ENCODE measurements at places on chromosomes 16 and 17. TPM values are rescaled to one million over a fixed set of nuclear protein-coding genes. Genes with fewer than 3 reads are reported as not detected.

The CCDC200 gene
- total RNA-seq: not detected

The WNT3 gene
- total RNA-seq: 0.50 TPM

The SULT1A4 gene
- 2.2 TPM for total RNA-seq

The AARS1 gene
- 154 TPM for total RNA-seq

The KRT20 gene
- total RNA-seq: not detected

The ABR gene
- total RNA-seq: 40.7 TPM

The CLEC18A gene
- total RNA-seq: not detected

The KIF18B gene
- total RNA-seq: 25.2 TPM

The NOTUM gene
- not detected for total RNA-seq

The TMEM98 gene
- total RNA-seq: 139 TPM

The ZG16 gene
- total RNA-seq: not detected

The TP53TG3F gene
- total RNA-seq: not detected

The PYDC1 gene
- total RNA-seq: not detected

The SLFN12L gene
- total RNA-seq: under 0.01 TPM

The NPIPB13 gene
- total RNA-seq: not detected

The MGAT5B gene
- total RNA-seq: 0.50 TPM

The KLHL10 gene
- 0.17 TPM for total RNA-seq

The GSPT1 gene
- total RNA-seq: 58.1 TPM

The GABARAP gene
- 286 TPM for total RNA-seq

The CA5A gene
- total RNA-seq: not detected

The CASKIN1 gene
- total RNA-seq: not detected

The VMO1 gene
- 0.50 TPM for total RNA-seq

The PHF23 gene
- 42.4 TPM for total RNA-seq

The RAB26 gene
- 3.3 TPM for total RNA-seq

The CFAP97D1 gene
- total RNA-seq: not detected
